Caki2 (cell line): ENCODE measurements at places on chromosomes 5 and 9. TPM values are rescaled to one million over a fixed set of nuclear protein-coding genes. Genes with fewer than 3 reads are reported as not detected.

PDE6A gene
- 0.07 and 0.14 TPM in 2 replicates for total RNA-seq

LCNL1 gene
- not detected in 2 replicates for total RNA-seq

PTGS1 gene
- 2.6 and 7.6 TPM in 2 replicates for total RNA-seq

TMC1 gene
- not detected in 2 replicates for total RNA-seq

IGFBPL1 gene
- 2.3 and 7.6 TPM in 2 replicates for total RNA-seq

C5orf58 gene
- not detected in 2 replicates for total RNA-seq

ZNF483 gene
- total RNA-seq = 0.96 and 3.1 TPM in 2 replicates

CCL27 gene
- 1.3 TPM in 1 of 2 replicates, not detected in the other for total RNA-seq

PCDHA11 gene
- 5.6 TPM in 1 of 2 replicates, not detected in the other for total RNA-seq

PLPPR1 gene
- total RNA-seq = not detected in 2 replicates

NMRK1 gene
- 23.3 and 28.4 TPM in 2 replicates for total RNA-seq

PCDHGC3 gene
- total RNA-seq = 15.4 and 27.2 TPM in 2 replicates

NMUR2 gene
- 6.4 TPM in 1 of 2 replicates, not detected in the other for total RNA-seq

JMY gene
- 5.1 and 6.7 TPM in 2 replicates for total RNA-seq

C8G gene
- not detected in 2 replicates for total RNA-seq

CMYA5 gene
- 0.03 TPM in 1 of 2 replicates, not detected in the other for total RNA-seq

SLC45A2 gene
- not detected in 2 replicates for total RNA-seq

SIT1 gene
- not detected in 2 replicates for total RNA-seq

SYK gene
- total RNA-seq = 4.4 and 11.8 TPM in 2 replicates

ADGRD2 gene
- 0.26 TPM in 1 of 2 replicates, not detected in the other for total RNA-seq

FIBCD1 gene
- 25.8 and 33.0 TPM in 2 replicates for total RNA-seq

THBS4 gene
- 0.87 and 5.2 TPM in 2 replicates for total RNA-seq

PLAC8L1 gene
- not detected in 2 replicates for total RNA-seq

IFNK gene
- total RNA-seq = not detected in 2 replicates
